Immature natural killer cell (primary cell): ENCODE measurements at places on chromosomes 16 and 17.

GRCh38 chr17:38702166-38702915 lies 2.7 kb upstream of the MLLT6 start:
- DNase-seq: peak; percentile 77

GRCh38 chr17:7001318-7001961 lies 5.6 kb downstream of the ALOX12 start:
- no peak for DNase-seq

DNA sequence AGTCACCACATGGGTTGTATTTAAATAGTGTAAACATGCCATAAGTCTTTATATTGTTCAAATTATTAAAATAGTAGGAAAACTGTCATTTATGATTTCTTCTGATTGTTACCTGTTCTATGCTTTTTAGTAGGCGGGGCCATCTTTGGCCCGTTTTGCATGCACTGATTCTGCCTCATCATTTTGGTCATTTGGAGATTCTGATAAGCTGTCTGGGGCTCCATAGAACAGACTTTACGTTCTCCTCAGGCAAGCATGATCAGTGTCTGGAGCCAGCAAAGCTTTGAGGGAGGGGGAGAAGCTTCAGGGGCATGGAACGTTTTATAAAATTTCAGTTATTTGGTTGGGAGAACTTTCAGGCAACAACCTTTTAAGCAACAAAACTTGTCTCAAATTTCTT lies 8.8 kb downstream of the NDEL1 start:
- no peak for DNase-seq

- DNase-seq: no peak
Observed at GRCh38 chr17:17696085-17696484, 14.8 kb downstream of the RAI1 start.

DNA sequence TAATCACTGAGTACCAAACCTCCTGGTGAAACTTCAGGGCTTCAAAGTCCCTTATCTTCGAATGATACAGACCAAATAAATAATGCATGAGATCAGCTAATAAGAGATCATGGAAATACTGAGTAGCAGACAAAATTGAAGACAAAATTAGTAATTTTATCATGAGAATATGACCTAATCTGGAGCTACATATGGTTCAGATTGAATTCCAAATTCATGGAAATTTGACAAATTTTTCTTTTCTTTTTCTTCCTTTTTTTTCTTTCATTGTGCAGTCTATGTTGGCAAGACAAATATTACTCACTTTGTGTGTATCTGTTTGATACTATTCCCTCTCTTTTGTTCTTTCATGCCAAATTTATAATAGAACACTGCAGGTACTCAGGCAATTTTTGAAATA lies 218.1 kb upstream of the KCNJ16 start:
- no peak for DNase-seq

GRCh38 chr16:88367560-88367959 lies 15.2 kb upstream of the ZNF469 start:
- no peak for DNase-seq

DNA sequence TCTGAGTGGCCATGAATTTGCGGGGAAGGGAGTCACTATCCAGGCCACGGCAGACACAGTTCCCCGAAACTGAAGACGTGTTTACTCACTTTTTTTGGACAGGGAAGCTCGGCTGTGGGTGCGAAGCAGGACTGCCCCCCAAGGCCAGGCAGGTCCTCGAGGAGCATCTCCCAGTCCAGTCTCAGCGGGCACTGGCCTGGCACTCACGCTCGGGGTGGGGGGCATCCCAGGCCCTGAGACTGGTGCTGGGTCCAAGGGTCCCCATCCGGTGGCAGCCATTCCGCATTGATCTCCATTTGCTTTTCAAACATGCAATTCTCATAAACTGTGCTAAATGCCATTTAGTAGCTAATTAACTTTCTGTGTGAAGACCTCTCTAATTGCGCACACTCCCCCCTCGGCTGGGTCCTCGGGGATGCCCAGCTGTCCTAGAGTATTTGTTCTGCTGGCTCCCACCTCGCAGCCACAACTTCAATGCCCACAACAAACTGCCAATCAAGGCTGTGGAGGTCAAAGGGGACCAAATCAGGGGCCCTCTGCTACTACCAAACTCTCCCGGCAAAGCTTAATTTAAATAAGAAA lies 50.2 kb downstream of the TBC1D16 start:
- no peak for DNase-seq
